ENCODE measurements at places on chromosomes 11 and 22.
A peak's percentile ranks its signal among the peaks of the same experiment; 100 is the strongest.

DNA sequence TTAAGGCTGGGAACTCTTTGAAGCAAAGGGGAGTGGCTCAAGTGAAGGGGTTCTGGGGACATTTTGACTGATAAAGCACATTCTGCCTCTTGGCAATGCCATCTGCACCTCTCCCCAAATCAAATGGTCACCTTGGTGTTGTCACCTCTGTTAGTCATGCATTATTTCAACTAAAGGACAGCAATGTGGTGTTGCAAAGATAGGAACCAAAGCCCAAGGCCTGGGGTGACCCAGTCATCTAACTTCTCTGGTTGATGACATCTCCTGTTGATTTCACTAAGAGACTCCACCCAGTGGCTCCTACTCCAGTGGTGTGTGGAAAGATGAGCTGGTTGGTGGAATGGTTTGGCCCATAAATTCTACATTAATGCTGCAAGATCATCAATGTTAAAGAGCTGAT is 7.8 kb upstream of the MS4A1 start:
- no peak for DNase-seq

DNA sequence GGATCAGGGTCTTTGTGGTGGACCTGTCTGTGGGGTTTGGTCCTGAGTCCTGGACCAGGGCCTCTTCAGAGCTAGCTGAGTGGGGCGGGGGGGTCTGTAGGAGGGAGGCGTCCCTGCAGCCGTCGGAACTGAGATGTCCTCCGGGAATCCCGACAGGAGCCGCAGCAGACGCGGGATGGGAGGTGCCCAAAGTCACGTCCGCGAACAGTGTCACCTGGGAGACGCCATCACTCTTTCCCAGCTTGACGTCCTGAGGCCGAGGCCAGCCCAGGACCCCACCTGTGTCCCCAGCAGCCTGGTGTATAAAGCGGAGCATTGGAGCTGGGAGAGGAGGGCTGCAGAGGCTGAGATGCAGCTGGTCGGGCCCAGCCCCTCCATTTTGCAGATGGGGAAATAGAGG is 1234.7 kb downstream of the BRD1 start:
- no peak for DNase-seq

- DNase-seq = no peak
These were observed 476.3 kb upstream of the LRRC4C start for GRCh38 chr11:41935795-41936194.

DNA sequence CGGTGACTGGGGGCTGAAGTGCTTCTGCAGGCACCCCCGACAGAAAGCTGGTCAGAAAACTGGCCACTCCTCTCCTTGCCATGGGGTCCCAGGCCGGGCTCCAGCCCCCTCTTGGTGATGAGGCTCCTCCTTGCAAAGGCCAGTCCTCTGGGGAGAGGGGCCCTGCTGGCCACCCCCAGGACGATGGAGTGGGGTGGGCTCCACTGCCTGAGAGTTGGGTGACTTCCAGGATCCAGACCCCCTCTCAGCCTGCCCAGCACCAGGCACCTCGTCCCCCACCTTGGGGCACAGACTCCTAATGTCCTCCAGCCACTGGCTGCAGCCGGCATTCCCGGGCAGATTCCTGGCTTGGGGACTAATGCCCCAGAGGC is 441 bp upstream of the RPS6KA4 start:
- no peak for DNase-seq

DNA sequence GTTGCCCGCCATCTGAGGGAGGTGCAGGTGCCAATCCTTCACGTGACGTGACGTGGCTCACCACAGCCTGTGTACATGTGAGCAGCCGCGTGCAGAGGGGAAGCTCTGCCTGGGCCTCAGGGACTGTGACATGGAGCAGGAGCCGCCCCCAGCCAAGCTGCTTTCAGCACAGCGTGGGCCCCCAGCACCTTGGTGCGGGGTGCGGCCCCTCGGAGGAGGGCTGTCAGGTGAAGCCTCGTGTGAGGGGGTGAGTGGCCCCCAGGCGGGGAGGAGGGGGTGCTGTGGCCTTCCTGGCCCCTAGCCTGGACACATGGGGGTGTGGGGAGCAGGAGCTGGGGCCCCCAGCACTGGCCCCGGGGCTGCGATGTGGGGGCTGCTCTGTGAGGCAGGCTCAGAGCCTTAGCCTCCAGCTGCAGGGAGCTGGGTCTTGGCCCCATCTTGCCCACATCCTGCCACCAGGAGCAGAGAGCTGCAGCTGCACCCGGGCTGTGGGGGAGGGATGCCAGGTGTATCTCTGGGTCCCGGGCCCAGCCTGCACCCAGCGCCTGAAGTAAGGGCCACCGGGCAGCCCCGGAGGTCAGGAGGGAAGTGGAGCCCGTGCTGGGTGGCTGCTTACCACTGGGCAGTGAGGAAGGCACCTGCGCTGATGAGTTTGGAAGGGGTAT is at the start of gene ADORA2A:
Gene ADORA2A, plus strand, starts transcription at position 100 of the 665 bp plus-strand sequence. CDS start 5,806 bp downstream, outside the sequence.
- no peak for DNase-seq

- no peak for DNase-seq
These were observed 48.1 kb downstream of the RPL27A start for GRCh38 chr11:8730697-8731020.

GRCh38 chr11:65280646-65281045 is 18.9 kb downstream of the POLA2 start:
- no peak for DNase-seq

DNA sequence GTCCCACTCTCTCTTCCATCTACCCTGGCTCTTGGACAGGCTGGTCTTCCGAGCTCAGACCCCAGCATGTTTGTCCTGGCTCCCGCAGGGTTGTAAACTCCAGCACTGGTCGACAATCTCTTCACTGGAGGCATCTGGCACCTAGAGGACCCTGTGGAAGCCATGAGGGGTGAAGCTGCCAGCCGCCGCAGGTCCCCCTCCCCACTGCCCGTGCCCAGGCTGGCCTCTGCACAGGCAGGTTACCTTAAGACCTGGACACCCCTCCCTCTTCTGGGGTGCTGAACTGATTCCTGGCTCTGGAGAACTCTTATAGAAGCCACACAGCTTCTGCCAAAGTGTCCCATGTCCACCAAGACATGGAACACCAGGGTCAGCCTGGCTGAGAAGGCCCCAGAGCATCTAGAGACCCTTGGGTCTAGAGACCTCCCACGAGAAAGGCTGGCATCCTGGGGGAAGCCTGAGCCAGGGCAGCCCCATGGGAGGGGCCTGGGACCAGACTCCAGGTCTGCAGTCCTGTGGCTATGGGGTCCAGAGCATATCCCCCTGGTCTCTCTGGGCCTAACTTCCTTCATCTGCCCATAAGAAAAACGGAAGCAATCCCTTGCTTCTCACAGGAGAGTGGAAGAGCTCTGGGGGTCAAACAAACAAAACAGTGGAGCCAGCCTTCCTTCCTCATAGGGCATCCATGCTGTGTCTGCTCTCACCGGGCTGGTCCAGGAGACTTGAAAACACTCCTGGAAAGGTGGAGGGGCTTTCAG is 30.6 kb downstream of the LMO1 start:
- no peak for DNase-seq

DNA sequence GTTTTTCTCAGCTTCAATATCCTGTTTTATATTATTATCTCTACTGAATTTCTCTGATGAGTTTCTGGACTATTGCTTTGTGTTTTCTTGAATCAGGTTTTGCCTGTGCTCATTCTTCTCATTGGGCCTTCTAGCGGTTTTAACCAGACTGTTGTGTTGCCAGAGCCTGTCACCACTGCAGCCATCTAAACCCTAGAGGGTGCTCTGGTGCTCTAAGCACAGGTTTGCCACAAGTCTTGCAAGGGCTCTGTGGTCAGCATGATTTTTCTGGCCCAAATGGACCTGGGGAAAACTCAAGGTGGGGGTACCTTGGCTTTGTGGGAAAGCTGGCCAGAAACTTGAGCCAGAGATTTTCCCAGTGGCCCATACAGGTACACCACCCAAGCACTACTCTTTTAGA is 52.4 kb upstream of the TYR start:
- DNase-seq = no peak

DNA sequence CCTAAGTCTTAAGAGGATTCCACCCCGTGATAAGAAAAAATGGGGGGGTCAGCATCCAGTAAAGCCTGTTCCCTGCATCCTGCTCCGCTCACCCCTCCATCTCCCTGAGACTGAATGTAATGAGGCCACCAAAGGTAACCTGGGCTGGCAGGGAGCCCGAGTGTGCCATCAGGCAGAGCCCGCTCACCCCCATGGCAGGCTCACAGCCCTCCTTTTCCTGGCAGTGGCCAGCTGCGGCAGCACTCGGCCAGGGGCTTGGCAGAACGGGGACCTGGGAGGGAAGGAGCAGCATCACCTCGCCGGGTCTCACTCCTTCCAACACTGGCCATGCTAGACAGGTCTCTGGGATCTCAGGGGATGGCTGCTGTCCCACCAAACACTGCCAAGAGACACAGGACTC is 64.4 kb downstream of the PRDM11 start:
- no peak for DNase-seq

GRCh38 chr11:11757909-11758308 is 83.9 kb upstream of the USP47 start:
- DNase-seq = no peak

DNA sequence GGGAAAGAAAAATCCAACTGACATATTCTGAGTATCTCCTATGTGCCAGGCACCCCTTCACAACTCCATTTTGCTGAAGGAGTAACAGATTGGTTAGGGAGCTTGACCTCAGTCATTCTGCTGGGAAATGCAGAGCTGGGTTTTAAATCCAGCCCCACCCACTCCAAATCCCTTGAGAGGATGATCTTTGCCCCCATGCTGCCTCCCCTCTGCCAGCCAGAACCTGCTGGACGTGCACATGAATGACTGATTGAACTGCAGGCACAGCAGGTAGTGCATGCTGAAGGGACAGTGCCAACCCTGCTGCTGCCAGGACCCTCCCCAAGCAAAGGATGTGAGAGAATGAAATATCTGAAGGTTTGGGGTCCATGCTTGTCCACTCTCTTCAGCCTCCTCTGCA is 340.9 kb downstream of the BUD13 start:
- no peak for DNase-seq

GRCh38 chr11:60985991-60986915 is 14.8 kb downstream of the CD6 start:
- no peak for DNase-seq

DNA sequence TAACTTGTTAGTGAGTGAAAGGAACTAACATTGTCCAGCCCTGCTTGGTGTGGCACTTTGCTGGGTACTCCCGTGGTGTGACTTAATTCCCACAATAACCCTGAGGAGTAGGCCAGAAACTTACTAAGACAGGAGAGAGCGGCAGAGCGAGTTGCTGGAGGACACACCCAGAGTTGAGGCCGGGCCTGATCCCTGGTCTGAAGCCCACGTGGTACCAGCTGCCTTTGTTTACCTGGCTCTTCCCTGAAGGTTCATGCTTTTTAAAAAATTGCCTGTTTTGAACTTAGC is 594 bp downstream of the MPST start:
- DNase-seq = peak; percentile 27

DNA sequence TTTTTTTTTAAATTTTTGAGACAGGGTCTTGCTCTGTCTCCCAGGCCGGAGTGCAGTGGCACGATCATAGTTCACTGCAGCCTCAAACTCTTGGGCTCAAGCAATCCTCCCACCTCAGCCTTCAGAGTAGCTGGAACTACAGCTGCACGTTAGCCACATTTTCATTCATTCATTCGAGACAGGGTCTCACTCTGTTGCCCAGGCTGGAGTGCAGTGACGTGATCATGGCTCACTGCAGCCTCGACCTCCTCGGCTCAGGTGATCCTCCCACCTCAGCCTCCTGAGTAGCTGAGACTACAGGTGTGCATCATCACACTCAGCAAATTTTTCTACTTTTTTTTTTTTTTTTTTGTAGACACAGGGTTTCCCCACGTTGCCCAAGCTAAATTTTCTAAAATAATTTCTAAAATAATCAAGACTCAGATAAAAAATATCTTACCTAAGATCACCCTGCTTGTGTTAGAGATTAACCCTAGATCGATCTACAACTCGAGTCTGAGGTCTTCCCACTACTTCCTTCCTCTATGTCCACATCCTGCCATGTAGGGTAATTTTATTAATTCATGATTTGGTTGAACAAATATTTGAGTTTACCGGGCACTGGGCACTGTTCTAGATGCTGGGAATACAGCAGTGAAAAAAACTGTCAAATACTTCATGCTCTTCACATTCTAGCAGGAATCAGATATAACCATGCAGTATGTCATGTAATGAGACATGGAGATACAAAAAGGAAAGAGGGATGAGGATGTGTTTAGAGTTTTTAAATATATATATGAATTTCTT is 15.1 kb downstream of the EIF4G2 start:
- no peak for DNase-seq

Measured in HCT116 (cell line).